ENCODE measurements at places on chromosomes 3 and 15. TPM values are rescaled to one million over a fixed set of nuclear protein-coding genes. Genes with fewer than 3 reads are reported as not detected.

The PROS1 gene
- 12.0 TPM for total RNA-seq

The EEF1AKMT4 gene
- 3.9 TPM for total RNA-seq

The CGNL1 gene
- 1.2 TPM for total RNA-seq

The NEK10 gene
- 1.6 TPM for total RNA-seq

- peak overlapping the region; percentile 4 for H3K27ac ChIP-seq
- no peak overlapping the region for H3K4me3 ChIP-seq
- peaks cover 23% of the 10 kb centered on the region for H3K4me1 ChIP-seq
- no peaks in the 10 kb centered on the region for H3K36me3 ChIP-seq
Measured at GRCh38 chr15:70633991-70634390, 129.4 kb downstream of the UACA start.

GRCh38 chr3:69005071-69005790 is 8.3 kb downstream of the EOGT start:
- H3K27ac ChIP-seq, result no peak overlapping the region
- no peak overlapping the region for H3K4me3 ChIP-seq
- peaks cover 14% of the 10 kb centered on the region for H3K36me3 ChIP-seq
- no peak for DNase-seq
- peaks cover 23% of the 10 kb centered on the region for H3K4me1 ChIP-seq
- H3K27me3 ChIP-seq, result no peaks in the 10 kb centered on the region

DNA sequence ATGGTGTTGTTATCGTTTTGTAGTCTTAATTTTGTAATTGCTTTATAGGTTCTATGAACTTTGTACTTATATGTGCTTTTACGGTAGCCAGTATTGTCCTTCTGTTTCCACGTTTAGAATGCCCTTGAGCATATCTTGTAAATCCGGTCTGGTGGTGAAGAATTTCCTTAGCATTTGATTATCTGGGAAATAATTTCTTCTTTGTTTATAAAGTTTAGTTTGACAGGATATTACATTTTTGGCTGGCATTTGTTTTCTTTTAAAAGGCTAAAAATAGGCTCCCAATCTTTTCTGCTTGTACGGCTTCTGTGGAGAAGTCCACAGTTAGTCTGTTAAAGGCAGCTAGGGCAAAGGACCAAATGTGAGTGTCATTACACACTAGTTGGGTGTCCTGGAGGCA is 36.7 kb downstream of the SPESP1 start:
- no peak overlapping the region for H3K4me3 ChIP-seq
- peaks cover 16% of the 10 kb centered on the region for H3K27me3 ChIP-seq
- H3K36me3 ChIP-seq, result peaks cover 15% of the 10 kb centered on the region
- no peak for DNase-seq

GRCh38 chr15:51736751-51737521 is 519 bp downstream of the LYSMD2 start:
- H3K36me3 ChIP-seq, result no peaks in the 10 kb centered on the region
- peaks cover 28% of the 10 kb centered on the region for H3K27me3 ChIP-seq
- H3K4me1 ChIP-seq, result peaks cover 16% of the 10 kb centered on the region
- H3K27ac ChIP-seq, result no peak overlapping the region

The ALPK3 gene
- 4.4 TPM for total RNA-seq

The CPN2 gene
- not detected for total RNA-seq

GRCh38 chr15:81189583-81190283 is 6.9 kb upstream of the IL16 start:
- H3K27ac ChIP-seq, result no peak overlapping the region
- DNase-seq, result no peak
- peaks cover 3% of the 10 kb centered on the region for H3K27me3 ChIP-seq
- no peak overlapping the region for H3K4me3 ChIP-seq

DNA sequence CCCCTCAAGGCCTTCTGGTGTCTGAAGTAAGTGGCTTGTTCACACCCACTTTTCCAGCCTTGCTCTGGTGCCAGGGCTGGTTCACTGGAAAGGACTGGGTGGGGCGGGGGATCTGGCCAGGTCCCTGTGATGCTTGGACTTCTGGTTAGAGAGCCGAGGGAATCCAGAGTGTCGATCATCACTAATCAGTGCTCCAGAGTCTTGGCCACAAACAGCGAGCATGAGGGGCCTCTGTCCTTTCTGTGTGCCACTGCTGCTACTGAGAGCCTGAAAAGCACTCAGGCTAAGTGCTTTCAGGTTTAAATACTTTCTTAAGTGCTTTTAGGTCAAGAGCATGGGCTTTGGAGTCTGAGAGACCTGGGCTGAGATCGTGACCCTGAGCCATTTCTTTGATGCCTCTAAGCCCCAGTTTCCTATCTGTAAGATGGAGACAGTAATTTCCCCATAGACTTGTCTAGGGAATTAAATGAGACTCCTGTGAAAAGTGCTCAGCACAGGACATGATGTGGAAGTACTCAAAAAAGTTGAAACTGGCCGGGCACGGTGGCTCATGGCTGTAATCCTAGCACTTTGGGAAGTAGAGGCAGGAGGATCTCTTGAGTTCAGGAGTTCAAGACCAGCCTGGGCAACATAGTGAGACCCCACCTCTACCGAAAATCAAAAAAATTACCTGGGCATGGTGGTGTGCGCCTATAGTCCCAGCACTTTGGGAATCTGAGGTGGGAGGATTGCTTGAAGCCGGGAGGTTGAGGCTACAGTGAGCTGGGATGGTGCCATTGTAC is 53.8 kb upstream of the SEC22A start:
- H3K27me3 ChIP-seq, result no peaks in the 10 kb centered on the region
- no peak for DNase-seq
- H3K4me1 ChIP-seq, result peaks cover 23% of the 10 kb centered on the region
- peaks cover 25% of the 10 kb centered on the region for H3K36me3 ChIP-seq
- no peak overlapping the region for H3K27ac ChIP-seq

The B3GALNT1 gene
- total RNA-seq, result 27.1 TPM

- no peaks in the 10 kb centered on the region for H3K36me3 ChIP-seq
- no peak for DNase-seq
- no peaks in the 10 kb centered on the region for H3K4me1 ChIP-seq
Measured at GRCh38 chr3:179956416-179956830, 80.3 kb downstream of the PEX5L start.

- peak overlapping the region; percentile 62 for H3K27ac ChIP-seq
- peaks cover 4% of the 10 kb centered on the region for H3K36me3 ChIP-seq
- peaks cover 31% of the 10 kb centered on the region for H3K4me1 ChIP-seq
- peaks cover 16% of the 10 kb centered on the region for H3K27me3 ChIP-seq
- no peak overlapping the region for H3K4me3 ChIP-seq
Measured at GRCh38 chr15:40293905-40294895, 11.3 kb upstream of the ANKRD63 start.

- no peaks in the 10 kb centered on the region for H3K27me3 ChIP-seq
- H3K27ac ChIP-seq, result no peak overlapping the region
- H3K36me3 ChIP-seq, result peaks cover 45% of the 10 kb centered on the region
Measured at GRCh38 chr15:89299896-89300295, 34.7 kb downstream of the POLG start.

DNA sequence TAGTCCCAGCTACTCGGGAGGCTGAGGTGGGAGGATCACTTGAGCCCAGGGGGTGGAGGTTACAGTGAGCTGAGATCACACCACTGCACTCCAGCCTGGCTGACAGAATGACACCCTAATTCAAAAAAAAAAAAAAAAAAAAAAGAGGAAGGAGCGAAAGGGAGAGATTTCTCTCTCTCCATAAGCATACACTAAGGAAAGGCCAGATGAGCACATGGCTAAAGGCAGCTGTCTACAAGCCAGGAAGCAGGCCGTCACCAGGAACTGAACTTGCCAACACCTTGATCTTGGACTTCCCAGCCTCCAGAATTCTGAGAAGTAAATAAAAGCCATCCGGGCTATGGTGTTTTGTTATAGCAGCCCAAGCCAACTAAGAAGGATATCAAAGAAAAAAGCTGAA is 7.5 kb downstream of the SRGAP3 start:
- peaks cover 74% of the 10 kb centered on the region for H3K4me1 ChIP-seq
- no peak for DNase-seq
- H3K4me3 ChIP-seq, result no peak overlapping the region
- H3K36me3 ChIP-seq, result peaks cover 25% of the 10 kb centered on the region
- no peaks in the 10 kb centered on the region for H3K27me3 ChIP-seq

DNA sequence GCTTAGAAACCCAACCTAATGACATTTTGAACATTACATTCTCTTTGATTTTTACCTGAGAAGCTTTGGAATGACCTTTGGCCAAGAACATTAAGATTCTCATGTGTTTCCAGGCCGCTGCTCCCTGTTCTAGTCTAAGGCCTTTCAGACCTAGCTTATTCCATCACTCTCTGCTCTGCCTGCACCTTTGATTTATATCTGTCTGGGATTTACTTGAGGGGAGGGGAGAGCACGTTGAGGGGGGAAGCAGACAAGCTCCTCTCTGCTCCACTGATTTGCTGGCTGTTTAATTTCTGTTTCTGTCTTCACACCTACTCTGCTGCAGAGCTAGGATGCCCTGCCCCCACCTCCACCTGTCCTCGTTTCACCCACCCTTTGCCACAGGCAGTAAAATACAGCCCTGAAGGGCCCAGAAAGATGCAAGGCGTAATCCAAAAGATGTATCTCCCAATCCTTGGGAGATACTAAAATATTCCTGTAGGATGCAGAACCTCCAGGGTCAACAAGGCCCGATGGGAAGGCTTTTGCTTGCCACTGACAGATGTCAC is 429.8 kb downstream of the EPHB1 start:
- no peaks in the 10 kb centered on the region for H3K36me3 ChIP-seq
- no peaks in the 10 kb centered on the region for H3K4me1 ChIP-seq
- H3K27ac ChIP-seq, result no peak overlapping the region
- no peak overlapping the region for H3K4me3 ChIP-seq

The AHSG gene
- total RNA-seq, result not detected

DNA sequence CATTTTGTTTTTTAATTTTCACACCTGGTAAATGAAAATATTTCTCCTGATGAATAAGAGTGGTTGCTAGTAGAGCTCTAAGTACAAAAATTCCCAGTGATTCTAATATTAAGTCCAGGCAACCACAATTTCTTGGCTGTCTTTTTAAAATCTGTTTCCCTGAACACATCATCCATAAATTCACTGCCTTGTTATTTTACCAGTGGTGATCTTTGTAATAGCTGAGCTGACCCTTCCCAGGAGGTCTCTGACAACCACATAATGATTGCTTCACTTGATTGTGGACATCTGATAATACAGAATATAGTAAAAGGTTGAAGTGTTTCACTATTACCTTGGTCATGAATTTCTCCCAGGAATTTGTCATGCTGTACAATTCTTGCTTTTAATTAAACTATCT is 13.9 kb upstream of the TOP2B start:
- no peaks in the 10 kb centered on the region for H3K36me3 ChIP-seq
- H3K4me3 ChIP-seq, result no peak overlapping the region
- DNase-seq, result no peak
- no peaks in the 10 kb centered on the region for H3K27me3 ChIP-seq
- no peak overlapping the region for H3K27ac ChIP-seq

The IL1RAP gene
- total RNA-seq, result 5.4 TPM

- DNase-seq, result no peak
- H3K4me1 ChIP-seq, result no peaks in the 10 kb centered on the region
- H3K36me3 ChIP-seq, result peaks cover 5% of the 10 kb centered on the region
- H3K27me3 ChIP-seq, result no peaks in the 10 kb centered on the region
Measured at GRCh38 chr3:43489930-43490329, 131.9 kb downstream of the ANO10 start.

DNA sequence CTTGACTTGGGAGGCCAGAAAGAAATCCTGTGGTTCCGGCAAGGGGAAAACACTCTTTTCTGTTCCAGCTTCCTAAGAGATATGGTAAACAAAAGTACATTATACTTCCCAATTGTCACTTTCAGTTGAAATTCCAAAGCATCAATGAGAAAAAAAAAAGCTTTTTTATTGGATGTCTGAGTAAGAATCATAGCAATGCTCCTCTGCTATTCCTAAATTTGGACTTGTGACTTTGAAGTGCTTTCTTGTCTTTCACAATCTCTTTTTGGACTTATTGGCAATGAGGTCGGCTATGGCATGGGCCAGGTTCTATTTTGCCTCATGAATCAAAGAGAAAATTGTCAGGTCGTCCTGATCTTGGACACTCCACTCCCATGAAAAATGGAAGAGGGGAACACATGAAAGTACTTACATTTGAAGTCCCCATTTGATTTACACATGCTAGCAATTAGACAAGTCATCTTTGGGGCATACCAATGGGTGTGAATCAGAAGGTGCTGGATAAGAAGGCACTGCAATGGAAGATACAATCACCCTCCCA is 170.5 kb downstream of the GREM1 start:
- H3K27ac ChIP-seq, result no peak overlapping the region
- no peak for DNase-seq

DNA sequence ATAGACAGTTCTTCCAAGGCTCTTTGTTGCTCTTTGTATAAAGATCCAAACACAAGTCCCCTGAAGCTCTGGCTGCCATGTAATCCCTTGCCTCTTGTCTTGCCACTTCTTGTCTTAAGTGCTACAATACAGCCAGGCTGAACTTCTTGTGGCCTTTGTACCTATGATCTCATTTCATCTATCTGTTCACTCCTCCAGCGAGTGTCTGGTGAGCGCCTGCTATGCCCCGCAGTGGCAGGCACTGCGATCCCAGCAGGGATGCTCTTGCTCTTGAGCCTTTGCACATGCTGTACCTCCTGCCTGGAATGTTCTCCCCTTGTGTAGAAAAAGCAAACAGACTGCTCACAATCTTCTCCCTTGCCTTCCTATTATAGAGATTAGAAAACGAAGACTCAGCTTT is 81.9 kb upstream of the ADPGK start:
- H3K27ac ChIP-seq, result no peak overlapping the region
- peaks cover 13% of the 10 kb centered on the region for H3K27me3 ChIP-seq
- H3K4me1 ChIP-seq, result no peaks in the 10 kb centered on the region
- no peak for DNase-seq
- no peak overlapping the region for H3K4me3 ChIP-seq
- no peaks in the 10 kb centered on the region for H3K36me3 ChIP-seq

GRCh38 chr3:77271711-77272110 is 231.8 kb downstream of the ROBO2 start:
- H3K27ac ChIP-seq, result no peak overlapping the region
- H3K4me1 ChIP-seq, result peaks cover 8% of the 10 kb centered on the region
- no peak for DNase-seq
- no peak overlapping the region for H3K4me3 ChIP-seq
- H3K27me3 ChIP-seq, result no peaks in the 10 kb centered on the region

DNA sequence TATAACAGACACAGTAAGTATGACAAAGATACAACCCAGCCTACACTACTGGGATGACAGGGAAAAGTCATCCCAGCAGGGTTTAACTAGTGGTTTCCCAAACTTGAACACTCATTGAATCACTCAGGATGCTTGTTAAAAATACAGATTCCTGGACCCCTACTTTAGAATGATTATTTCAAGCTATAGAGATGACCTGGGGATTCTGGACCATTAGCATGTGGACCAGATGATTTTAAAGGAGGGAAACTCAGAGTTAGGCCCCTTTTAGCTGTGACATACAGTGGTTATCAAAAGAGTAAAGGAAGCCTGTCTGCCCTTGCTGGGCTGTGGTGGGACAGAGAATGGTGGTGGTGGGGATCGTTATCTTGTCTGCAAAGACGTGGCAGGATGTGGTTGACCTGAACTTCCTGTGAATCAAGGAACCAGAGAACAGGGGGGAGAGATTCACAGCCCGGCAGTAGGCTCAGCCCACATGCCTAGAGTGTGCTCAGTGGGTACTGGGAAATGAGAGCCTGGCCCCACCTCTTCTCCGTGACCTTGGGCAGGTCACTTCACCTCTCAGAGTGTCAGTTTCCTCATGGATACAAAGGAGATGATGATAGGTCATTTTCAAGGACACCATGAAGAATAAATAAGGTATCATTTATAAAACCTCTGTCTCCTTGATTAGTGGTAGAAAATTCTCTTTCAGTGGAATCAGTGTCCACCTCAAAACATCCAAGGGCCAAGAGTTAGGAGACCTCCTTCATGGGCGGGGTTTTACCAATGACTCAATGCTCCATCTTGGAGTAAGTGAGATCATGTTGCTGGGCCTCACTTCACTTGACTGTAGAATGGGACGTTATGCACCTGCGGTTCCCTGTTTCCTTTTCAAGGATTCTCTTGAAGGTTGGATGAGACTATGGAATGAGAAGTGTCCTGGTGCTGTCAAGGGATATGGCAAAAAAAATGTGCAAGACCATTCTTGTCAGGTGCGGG is 306.5 kb downstream of the RPLP1 start:
- no peak overlapping the region for H3K4me3 ChIP-seq
- no peak overlapping the region for H3K27ac ChIP-seq
- peaks cover 29% of the 10 kb centered on the region for H3K4me1 ChIP-seq
- peaks cover 2% of the 10 kb centered on the region for H3K36me3 ChIP-seq
- DNase-seq, result no peak
